Retina (tissue), 1 donor: ENCODE measurements at places on chromosomes 5 and 9.

- DNase-seq = no peak
Measured at GRCh38 chr5:35828082-35828598, 28.6 kb upstream of the IL7R start.

- DNase-seq = peak; percentile 47
Measured at GRCh38 chr5:44774279-44774880, 34.4 kb upstream of the MRPS30 start.

GRCh38 chr5:105617436-105618215 is 2053.1 kb downstream of the EFNA5 start:
- no peak for DNase-seq

GRCh38 chr9:135661816-135662560 is 1.1 kb upstream of the LCN9 start:
- DNase-seq = no peak

- peak; percentile 6 for DNase-seq
Measured at GRCh38 chr9:39588500-39589137, 233.2 kb downstream of the SPATA31A1 start.

GRCh38 chr9:22595805-22596204 is 149.2 kb downstream of the DMRTA1 start:
- no peak for DNase-seq

DNA sequence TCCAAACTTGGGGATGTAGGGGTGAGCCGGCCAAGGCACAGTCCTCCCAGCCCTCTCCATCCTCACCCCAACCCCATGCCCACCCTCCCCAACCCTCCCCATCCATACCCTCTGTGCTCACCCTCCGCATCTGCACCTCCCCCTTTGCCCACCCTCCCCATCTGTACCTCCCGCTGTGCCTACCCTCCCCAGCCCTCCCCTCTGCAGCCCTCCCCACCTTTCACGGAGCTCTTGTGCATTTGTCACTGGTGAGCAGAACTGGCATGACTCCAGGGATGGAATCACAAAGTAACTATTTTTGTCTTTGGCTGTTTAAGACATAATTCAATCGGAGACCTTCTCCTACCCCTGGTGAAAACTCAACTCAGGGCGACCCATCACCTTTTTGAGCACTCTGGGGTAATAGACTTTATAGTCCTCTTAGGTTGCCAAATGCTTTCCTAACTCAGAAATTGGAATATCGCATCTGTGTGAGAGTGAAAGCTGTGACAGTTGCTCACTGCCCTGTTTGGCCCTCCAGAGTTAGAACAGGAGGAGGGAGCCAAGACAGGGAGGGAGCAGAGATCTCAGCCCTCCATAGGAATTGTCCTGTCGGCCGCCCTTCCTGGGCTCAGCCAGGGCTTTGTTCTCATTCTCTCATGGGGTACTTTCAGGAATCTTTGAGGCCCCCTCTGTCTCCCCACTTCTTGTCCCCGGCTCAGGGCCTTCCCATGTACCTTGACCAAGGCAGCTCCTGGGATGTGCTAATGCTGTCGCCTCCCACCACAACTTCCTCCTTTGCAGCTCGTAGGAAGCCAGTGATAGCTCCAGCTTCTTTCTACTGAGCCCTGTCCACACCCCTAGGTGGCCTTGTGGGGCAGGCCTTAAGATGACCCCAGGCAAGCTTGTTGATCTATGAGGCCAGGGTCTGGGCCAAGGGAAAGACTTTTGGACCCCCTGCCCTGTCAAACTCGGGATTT is 36.2 kb downstream of the OTULIN start:
- DNase-seq = no peak

GRCh38 chr5:151072630-151073025 is 8.2 kb downstream of the TNIP1 start:
- no peak for DNase-seq

DNA sequence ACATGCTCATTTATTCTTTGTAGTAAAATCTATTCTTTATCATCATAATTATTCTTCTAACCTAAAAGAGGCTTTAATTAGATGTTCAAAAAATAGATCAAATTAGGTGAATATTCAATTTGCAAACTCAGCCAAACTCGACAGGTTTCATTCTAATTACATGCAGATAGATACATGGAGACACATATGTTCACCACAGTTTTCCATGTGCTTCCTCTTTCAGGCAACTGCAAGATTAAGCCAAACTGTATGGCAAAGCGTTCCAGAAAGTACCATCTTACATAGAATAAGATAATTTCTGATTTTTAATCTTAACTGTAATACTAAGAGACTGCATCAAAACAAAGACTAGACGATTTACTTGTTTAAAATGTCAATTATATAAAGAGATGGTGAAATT is 868.7 kb upstream of the DMAC1 start:
- no peak for DNase-seq

GRCh38 chr9:37693260-37693659 is 42.5 kb downstream of the FRMPD1 start:
- no peak for DNase-seq

GRCh38 chr5:72138943-72139521 is 31.8 kb downstream of the MAP1B start:
- no peak for DNase-seq

- no peak for DNase-seq
Measured at GRCh38 chr5:153361735-153362409, 128.6 kb upstream of the GRIA1 start.

- no peak for DNase-seq
Measured at GRCh38 chr5:99614888-99615287, 686.1 kb upstream of the CHD1 start.

DNA sequence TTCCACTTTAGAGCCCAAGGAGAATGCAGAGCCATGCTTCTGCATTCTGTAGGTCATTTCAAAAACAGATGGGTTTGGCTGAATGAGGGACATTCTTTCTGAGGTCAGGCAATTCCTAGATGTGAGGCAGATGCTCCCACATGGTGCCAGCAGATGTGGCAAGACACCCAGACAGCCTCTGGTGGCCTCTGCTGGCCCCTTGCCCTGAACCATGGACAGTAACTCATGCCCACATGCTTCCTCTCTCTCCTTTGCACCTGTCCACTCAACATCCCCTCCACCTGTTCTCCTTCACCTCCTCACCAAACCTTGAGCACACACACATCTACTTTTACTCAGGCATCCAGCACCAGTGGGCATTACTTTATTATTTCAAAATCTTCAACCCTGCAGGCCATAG is 252.3 kb downstream of the DNAH5 start:
- DNase-seq = no peak

DNA sequence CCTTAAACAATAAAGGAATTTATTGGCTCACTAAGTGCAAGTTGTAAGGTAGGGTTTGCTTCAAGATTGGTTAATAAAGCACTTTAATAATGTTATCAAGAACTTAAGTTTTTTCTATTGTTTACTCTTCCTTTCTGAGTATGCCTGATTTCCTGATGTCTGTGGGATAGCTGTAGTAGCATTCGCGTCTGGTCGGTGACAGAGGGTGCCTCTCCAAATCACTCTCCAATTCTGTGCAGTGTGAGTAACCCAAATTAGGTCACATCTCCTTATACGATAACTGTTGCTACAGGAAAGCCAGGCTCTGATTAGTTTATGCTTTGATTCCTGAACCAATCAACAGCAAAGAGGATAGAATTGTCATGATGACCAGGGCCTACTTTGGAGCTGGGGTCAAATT is 90.7 kb downstream of the CCDC192 start:
- no peak for DNase-seq

DNA sequence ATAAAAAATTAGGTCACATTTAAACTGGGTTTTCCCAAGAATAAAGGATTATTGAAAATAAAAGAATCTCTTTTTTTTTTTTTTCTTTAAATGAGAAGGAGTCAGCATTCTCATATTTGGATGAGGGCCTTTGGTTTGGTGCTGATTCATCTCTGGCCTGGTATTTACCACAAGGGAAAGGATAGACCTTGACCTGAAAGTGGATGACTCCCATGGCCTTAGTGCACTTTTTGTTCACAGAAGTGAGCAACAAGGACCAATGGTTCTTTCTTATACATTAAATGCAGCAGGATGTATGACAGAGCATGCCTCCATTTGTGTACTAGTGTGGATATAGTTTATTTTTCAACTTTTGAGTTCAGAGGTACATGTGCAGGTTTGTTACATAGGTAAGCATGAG is 6.9 kb downstream of the YTHDC2 start:
- DNase-seq = no peak

DNA sequence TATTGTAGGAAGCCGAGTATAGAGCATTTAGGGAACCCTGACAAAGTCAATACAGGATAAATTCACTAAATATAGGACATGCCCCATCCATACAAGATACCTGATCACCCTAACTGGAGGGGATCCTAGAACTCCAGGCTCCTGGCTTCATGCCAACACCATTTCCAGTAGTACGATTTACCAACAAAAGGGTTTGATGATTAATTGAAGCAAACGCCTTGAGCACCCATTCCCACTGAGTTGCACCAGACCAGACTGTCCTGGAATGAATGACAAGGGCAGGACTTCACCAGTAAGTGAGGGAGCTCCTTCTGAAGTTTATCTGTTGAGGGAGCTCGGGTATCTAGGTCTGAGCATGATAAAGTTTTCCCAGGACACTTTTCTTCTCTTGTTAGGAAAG is 327.2 kb upstream of the MSX2 start:
- DNase-seq = no peak

DNA sequence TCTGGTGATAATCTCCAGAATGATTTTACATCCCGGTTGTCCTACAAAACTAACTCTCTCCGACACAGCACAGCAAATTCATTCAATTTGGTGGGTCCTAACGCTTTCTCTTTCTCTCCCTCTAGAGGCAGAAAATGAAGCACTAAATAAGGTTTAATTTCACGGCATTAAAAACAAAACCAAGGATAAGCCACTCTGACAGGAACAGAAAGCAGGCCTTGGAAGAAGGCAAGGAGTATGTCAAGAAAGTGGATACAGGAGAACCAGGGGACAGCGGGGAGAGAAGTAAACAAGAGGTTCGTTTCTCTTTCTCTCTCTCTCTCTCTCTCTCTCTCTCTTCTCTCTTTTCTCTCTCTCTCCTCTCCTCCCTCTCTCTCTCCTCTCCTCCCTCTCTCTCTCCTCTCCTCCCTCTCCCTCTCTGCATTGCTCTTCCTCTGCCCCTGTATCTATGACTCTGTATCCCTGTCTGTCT is 49.8 kb downstream of the EBF1 start:
- peak; percentile 34 for DNase-seq

DNA sequence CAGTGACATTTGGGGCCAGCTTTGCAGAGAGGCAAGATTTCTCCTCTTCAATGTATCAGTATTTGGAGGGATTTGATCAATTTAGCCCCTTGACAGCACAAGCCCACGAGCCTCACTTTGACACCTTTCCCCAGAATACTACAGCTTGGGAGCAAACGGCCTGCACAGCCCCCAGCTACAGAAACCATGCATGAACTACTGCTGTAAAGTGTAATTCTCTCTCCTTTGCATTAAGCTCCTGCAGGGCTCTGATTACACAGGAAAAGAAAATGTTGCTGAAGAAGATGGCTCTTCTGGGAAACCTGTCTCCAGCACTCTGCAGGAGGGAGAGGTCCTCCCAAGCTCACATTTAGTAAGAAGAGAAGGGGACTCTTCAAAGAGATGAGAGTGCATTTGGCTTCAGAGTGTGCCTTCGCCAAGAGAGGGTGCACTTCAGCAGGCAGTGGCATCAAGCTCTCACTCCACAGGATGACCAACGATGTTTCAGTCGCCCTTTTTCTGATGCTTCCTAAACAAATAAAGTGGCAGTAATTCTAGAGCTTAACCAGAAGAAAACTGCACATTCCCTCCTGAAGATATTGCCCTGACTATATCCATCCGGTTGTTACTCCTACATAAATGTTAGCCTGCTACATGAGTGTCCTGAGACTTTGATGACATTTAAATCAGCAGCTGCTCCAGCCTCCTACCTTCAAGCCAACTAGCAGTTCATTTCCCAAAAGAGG is 272.2 kb downstream of the AUH start:
- peak; percentile 25 for DNase-seq

DNA sequence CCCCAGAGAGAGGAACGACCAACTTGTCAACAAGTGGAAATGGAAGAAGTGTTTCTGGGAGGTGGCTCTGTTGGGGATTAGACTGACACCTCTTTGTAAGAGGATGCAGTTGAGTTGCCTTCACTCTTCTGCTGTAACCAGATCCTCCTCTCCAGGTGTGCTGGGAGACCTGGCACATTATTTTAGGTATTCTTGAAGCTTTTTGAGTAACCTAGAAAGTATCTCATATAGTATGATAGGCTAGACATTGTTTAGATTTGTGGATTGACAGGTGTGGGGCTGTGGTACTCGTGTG is 21.6 kb downstream of the SNX30 start:
- no peak for DNase-seq

DNA sequence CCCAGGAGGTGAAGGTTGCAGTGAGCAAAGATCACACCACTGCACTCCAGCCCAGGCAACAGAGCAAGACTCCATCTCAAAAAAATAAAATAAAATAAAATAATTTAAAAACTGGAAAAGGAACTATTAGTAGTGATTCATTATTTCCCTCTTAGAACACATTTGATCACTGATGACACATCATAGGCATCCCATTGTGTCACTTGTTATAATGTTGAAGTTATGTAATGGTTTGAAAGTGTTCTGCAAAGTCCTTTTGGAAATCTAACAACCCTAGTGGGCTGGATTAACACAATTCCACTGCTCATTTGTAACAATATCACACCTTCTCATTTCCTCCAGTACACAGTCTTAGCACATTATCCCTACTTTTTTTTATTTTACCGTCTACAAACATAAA is 81.8 kb upstream of the LMNB1 start:
- DNase-seq = no peak

- DNase-seq = no peak
Measured at GRCh38 chr9:117104206-117104605, 310.7 kb downstream of the ASTN2 start.

DNA sequence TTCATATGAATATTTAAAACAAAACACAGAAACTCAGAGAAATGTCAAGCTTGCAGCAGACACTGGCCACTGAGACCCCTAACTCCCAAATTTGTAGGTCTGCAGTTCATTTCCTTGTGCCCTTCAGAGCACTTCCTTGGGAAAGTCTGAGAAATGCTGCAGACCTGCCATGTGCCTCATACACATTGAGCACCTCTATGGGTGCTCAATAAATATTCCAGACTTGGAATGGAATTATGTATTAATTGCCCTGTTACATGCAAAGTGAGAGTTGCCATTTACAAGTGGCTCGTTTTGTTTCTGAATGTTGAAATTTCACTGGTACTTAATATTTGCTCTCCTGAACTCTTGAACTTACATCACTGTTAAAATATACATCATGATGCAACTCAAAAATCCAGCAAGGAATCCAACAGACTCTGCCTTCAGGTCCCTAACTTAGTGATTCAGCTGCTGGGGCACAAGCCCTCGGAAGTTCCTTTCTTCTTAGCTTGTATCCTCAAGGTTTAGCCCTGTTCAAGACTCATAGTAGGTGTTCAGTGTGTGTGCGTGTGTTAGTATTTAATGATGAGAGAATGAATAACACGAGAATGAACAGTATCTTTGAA is 90.6 kb downstream of the PTCD2 start:
- no peak for DNase-seq

GRCh38 chr9:69121155-69122081 is 52.7 kb upstream of the TJP2 start:
- peak; percentile 86 for DNase-seq

- DNase-seq = no peak
Measured at GRCh38 chr5:94709277-94709676, 90.8 kb downstream of the SLF1 start.

DNA sequence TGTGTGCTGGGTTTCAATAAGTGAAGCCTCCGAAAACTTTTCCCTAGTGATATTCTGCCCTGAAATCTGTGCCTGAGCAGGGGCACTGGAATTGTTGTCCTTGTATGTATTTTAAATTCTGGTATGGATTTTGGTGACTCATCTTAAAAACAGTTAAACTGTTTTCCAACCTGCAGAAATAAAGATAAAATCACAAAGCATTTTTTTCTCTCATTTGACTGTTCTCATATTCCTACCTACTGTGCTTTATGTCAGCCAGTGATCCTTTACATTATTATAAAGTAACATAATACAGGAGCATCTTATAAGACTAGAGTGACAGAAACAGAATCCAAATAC is 10.9 kb upstream of the TAF11L2 start:
- DNase-seq = no peak
